Dermis microvascular lymphatic vessel endothelial cell (primary cell): ENCODE measurements at places on chromosomes 7 and 10. TPM values are rescaled to one million over a fixed set of nuclear protein-coding genes. Genes with fewer than 3 reads are reported as not detected.
A peak's percentile ranks its signal among the peaks of the same experiment; 100 is the strongest.

DNA sequence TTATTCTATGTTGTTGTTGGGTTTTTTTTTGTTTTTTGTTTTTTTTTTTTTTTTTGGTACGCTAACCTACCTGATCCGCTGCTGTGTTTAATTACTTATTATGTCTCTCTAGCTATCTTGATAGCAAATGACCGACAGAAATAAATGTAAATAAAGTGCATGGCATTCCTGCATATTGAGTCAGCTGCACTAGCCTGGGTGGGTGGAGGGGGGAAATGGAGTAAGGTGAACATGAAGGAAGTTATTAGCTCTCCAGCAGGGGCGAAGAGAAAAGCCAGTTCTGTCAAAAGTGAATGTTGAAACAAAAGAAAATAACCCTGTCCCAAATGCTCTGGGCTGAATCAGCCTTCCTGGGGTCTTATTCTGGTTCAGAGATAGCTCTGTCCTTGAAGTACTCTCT, 210.7 kb upstream of the MDFIC start:
- no peak for DNase-seq

DNA sequence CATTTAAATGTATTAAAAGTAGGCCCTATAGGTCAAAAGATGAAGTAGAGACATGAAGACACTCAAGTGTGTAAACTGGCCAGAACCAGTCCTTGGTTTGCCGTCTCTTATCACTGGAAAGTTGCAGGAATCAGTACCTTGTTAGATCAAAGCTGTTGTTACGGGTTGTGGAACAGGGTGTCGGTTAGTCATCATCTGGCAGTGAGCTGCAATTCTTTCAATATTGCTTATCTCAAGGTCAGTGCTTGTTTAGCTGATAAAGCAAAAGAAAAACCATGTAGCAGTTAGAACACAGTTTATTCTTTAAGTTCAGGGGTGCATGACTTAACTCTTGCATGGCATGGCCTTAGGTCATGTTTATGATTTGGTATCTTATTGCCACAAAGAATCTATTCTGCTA, 10.0 kb upstream of the SLC13A1 start:
- DNase-seq = no peak

The LAMB4 gene
- total RNA-seq = 0.13 TPM in 2 replicates

The HOXA10 gene
- 0.90 and 2.3 TPM in 2 replicates for total RNA-seq

The STEAP1 gene
- 1.4 and 9.4 TPM in 2 replicates for total RNA-seq

The ZNF804B gene
- total RNA-seq = not detected in 2 replicates

The UNC5B gene
- 14.8 and 18.1 TPM in 2 replicates for total RNA-seq

GRCh38 chr10:66144016-66144415, 781.8 kb upstream of the LRRTM3 start:
- no peak for DNase-seq

DNA sequence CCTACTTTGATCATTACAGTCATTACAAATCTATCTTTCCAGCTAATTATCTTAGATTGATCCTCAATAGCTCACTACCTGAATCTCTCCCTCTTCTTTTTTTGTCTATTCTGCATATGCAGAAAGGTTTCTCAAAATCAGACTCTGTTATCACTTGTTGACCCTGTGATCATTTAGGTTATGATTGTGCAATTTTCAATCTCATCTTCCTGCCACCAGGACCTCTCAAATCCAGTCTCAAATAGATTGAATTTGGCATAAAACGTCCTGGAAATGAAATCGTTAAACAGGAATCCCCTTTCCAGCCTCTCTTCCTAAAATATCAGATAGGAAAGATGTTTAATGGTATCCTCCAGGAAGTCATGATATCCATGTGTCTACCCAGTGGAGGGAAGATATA, 96.6 kb downstream of the ST8SIA6 start:
- DNase-seq = no peak

- DNase-seq = no peak
Observed at GRCh38 chr10:101611096-101611905, 23.2 kb downstream of the DPCD start.

DNA sequence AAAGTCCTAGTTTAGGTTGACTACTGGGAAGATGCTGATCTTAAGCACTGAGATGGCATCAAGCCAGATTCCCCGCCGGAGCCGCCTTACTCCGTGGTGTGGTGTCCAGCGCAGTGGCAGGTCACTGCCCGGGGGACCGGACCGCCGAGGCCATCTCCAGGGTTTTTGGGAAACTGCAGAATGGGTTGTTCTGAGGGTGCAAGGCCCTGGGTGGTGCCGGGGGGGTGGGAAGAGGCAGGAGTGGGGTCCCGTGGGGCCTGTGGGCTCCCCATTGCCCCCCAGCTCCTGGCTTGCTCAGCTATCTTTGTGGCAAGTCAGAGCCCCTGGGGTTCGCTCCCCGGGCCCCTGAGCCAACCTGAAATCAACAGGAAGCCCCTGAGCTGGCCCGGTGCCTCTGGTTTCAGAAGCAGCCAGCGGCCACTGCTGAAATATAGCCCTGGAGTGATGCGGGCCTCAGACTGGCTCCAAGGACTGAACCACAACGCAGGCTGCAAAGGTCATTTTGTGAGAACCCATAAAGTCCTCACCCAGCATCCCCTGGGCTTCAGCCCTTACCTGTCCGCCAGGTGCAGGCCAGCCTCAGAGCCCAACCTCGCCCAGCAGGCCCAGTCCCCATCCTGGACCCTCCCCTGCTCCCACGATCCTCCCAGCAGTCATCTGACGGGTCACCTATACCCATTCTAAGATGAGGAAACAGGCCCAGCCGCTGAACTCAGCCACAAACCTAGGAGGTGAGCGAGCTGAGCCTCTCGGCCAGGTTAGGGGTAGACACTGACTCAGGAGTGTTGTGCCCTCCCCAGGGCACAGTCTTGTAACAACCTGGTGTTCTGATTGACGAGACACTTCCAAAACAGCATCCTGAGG, 102.7 kb downstream of the PDGFA start:
- DNase-seq = no peak

The ZNF12 gene
- total RNA-seq = 12.7 and 20.5 TPM in 2 replicates

The SPDYE18 gene
- total RNA-seq = 0.26 and 0.38 TPM in 2 replicates

The R3HCC1L gene
- total RNA-seq = 8.1 and 10.5 TPM in 2 replicates

DNA sequence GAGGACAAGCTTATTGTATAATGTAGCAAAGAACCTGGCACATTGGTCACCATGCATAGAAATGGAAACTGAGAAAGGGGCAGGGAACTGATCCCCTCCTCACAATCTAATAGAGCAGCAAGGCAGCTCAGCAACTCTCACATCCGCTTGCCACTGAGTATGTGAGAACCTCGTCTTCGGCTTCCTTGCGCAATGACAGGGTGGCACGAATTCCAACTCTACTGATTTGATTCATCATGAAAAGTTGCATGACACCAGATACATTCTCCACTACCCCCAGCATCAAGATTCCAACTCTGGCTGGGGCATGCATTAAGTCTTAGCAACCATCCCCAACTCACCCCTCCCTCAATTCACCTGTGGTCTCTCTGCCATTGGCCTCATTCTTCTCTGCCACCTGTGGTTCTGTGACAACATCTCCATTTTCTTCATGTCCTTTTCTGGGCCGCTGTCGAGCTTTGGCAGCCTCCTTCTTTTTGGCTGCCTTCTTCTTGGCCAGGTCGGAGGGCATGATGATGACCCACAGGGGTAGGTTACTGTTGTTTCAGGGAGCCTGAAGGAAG, 976 bp downstream of the ABCF2 start:
- DNase-seq = no peak

The TMEM178B gene
- total RNA-seq = under 0.01 TPM in 2 replicates

- DNase-seq = no peak
Observed at GRCh38 chr10:1361411-1362105, 305.4 kb downstream of the WDR37 start.

- DNase-seq = no peak
Observed at GRCh38 chr7:111845853-111846252, 283.6 kb upstream of the IMMP2L start.

GRCh38 chr10:109029870-109030269, 893.4 kb downstream of the XPNPEP1 start:
- no peak for DNase-seq

GRCh38 chr10:84659497-84660439, 331.4 kb downstream of the CCSER2 start:
- no peak for DNase-seq

- no peak for DNase-seq
Observed at GRCh38 chr7:68622500-68622899, 975.8 kb upstream of the AUTS2 start.

The NUTM2B gene
- under 0.01 and 0.26 TPM in 2 replicates for total RNA-seq

DNA sequence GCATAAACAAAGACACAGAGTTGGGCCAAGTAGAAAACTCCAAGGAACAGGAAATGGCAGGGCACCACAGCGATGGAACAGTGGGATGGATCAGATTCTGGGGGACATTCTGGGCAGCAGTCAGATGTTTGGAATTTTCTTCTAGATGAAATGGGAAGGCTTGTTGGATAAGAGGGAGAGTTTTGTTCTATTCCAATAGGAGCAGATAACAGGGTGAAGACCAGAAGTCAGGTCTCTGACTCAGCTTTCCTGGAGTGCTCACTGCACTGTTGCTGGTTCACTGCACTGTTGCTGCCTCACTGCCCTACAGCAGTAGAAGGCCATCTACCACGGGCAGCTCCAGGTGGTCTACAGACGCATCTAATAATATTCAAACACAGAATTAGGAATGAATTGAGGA, 135.6 kb downstream of the ATE1 start:
- DNase-seq = peak; percentile 88

The RNF133 gene
- 0.51 and 1.0 TPM in 2 replicates for total RNA-seq

- no peak for DNase-seq
Observed at GRCh38 chr7:128935342-128935730, 2.4 kb upstream of the IRF5 start.

DNA sequence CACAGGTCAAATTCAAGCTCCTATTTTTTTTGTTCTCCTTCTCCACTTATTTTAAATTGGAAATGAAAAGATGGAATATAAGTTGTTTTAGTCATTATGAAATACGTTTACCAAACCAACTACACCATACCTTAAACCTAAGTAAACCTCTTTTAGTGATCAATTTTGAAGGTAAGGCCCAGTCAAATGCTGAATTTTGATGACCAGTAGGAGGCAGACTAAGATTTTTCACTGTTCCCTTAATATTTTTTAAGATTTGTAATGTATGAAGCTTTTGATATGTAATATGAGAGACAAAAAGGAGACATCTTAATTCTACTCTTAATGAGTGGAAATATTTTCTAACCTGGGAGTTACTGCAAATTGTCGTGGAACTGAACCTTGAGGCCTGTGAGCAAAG, 311.6 kb downstream of the EXOC4 start:
- no peak for DNase-seq

The PNPLA8 gene
- total RNA-seq = 24.4 and 25.0 TPM in 2 replicates

- DNase-seq = no peak
Observed at GRCh38 chr10:122020226-122020625, 31.3 kb downstream of the TACC2 start.

The AS3MT gene
- total RNA-seq = 0.64 and 0.76 TPM in 2 replicates

DNA sequence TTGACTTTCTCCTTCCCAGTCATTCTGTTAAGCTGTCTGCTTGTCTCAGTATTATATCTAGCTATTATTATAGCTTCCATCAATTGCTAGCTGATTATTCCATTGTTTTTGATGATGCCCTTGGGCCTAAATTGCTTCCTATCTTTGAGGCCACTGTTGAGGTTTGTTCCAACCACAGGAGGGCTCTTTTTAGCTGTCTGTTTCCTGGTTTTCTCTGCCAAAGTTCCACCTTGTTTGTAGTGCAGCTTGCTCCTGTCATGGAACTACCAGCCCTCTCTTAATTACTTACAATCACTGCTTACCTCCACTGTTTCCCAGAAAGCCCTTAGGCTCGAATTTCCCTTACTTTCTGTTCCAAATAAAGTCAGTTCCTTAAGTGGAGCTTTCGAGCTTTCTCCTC, 118.7 kb upstream of the SEC61G start:
- no peak for DNase-seq

DNA sequence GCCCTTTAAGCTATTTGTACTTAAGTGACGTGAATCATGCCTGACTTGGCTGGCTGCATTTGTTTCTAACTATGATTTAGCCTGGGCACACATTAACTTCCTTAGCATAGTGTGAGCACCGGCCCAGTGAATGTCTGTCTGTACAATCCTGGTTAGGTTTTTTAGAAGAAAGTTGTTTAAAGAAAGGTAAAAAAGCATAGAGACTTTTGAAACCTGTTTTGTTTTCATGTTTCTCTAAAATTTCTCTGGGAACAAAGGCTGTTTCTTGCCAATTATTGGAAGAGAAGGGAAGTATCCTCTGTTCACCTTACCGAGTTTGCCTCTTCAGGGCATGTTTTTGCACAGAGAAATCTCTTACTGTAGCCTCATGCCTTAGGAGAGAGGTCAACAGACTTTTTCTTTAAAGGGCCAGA, 42.9 kb upstream of the MET start:
- no peak for DNase-seq

The HMX3 gene
- total RNA-seq = not detected in 2 replicates

The FAM53B gene
- total RNA-seq = 14.9 and 15.2 TPM in 2 replicates

DNA sequence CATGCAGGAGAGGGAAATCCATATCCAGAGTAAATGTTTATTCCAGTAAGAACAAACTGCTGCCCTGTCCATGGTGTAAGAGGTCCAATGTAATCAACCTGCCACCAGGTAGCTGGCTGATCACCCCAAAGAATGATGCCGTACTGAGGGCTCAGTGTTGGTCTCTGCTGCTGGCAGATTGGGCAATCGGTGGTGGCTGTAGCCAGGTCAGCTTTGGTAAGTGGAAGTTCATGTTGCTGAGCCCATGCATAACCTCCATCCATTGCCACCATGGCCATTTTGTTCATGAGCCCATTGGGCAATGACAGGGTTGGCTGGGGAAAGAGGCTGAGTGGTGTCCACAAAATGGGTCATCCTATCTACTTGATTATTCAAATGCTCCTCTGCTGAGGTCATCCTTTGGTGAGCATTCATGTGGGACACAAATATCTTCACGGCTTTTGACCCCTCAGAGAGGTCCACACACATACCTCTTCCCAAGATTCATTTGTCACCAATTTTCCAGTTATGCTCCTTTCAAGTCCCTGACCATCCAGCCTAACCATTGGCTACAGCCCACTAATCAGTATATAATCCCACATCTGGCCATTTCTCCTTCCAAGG, 23.3 kb upstream of the PAPSS2 start:
- DNase-seq = no peak

The PRKCQ gene
- total RNA-seq = 0.38 and 0.39 TPM in 2 replicates

DNA sequence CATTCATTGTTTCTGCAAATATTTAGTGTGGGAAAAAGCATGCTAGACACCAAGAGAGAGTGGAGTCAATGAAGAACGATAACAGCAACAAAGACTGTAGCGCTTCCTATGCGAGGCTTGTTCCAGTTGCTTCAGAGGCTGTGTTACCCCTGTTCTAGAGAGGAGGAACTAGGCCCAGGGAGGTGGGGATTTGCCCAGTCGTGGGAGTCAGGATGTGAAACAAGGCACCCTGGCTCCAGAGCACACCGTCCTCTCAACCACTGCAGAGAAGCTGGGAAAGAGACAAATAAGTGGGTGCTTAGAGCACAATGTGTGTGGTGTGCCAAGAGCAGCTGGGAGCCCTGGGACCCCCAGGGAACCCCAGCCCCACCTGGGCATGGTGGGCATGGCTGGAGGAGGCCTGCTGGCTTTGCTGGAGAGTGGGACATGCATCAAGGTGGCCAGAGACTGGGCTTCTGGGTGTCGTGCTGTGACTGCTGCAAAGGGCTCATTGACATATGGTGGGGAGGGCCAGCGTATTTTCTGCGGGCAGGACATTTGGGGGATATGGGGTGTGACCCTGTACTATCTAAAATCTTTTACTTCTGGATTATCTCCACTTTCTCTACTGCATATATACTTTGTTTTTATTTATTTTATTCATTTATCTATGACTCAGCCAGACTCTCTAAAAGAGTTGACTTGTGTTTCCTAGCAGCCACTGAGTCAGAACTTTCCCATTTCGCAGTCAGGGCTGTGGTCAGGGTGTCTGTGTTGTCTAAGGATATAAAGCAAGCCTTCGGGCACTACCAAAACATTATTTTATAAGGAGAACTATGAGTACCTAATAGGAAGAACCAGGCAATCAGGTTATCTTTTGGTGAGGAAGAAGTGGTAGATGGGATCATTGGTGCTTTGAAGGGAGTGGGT, 95.4 kb downstream of the TCF7L2 start:
- no peak for DNase-seq

GRCh38 chr10:23870651-23871610, 338.0 kb upstream of the KIAA1217 start:
- no peak for DNase-seq
